ENCODE measurements at places on chromosomes 16 and 17. TPM values are rescaled to one million over a fixed set of nuclear protein-coding genes. Genes with fewer than 3 reads are reported as not detected.

Gene ALG1
- 9.7 TPM for total RNA-seq

GRCh38 chr16:2072926-2073325 lies 25.1 kb downstream of the TSC2 start:
- H3K27ac ChIP-seq, result no peak overlapping the region
- no peaks in the 10 kb centered on the region for H3K27me3 ChIP-seq
- DNase-seq, result no peak
- no peaks in the 10 kb centered on the region for H3K4me1 ChIP-seq

Gene EPX
- total RNA-seq, result not detected

DNA sequence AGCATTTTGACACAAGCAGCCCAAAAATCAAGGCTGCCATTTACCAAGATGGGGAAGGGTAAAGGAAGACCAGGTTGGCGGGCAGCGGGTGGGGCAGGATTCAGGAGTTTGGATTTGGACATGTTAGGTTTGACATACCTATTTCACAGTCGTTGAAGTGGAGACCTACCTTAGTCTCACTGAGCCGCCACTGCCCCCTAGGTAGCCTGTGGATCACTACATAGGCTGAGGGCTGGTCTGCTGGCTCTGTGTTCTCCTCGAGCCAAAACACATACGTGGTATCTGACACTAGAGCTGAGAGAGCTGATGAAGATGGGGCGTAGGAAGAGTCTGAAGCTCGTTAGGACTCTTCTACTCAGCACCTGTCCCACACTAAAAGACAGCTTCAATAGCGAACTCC lies 115.1 kb downstream of the HIC1 start:
- no peak overlapping the region for H3K4me3 ChIP-seq
- DNase-seq, result no peak
- peaks cover 50% of the 10 kb centered on the region for H3K4me1 ChIP-seq
- H3K27me3 ChIP-seq, result no peaks in the 10 kb centered on the region
- no peak overlapping the region for H3K27ac ChIP-seq
- peaks cover 7% of the 10 kb centered on the region for H3K36me3 ChIP-seq

DNA sequence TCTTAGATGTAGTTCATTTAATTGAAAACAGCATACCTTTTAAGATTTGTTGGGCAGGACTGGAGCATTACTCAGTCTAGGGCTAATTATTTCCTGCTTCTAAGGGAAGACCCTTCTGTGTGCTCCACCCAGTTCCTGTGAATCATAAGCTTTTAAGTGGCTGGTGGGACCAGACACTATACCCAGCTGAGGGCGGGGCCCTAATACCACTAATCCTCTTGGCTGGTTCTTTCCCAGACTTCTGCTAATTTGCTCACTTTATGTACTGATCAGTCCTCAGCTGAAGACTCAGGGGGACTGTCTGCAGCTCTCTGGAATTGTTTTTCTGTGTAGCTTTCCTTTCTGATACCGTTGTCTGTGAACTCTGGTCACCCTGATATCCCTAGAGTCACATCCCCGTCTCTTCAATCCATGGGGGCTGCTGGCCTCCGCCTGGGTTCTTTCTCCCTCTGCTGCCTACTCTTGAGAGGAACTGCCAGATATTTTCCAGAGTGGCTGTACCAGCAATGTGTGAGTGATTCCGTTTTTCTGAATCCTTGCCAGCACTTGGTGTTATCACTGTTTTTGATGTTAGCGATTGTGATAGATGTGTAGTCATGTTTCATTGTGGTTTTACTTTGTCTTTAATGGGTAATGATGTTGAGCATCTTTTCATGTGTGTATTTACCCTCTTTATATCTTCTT lies 35.1 kb downstream of the MFSD11 start:
- no peak overlapping the region for H3K27ac ChIP-seq
- no peaks in the 10 kb centered on the region for H3K27me3 ChIP-seq

GRCh38 chr16:72664056-72664508 lies 383.8 kb downstream of the ZFHX3 start:
- H3K27me3 ChIP-seq, result no peaks in the 10 kb centered on the region
- no peak for DNase-seq
- H3K4me1 ChIP-seq, result peaks cover 5% of the 10 kb centered on the region
- H3K36me3 ChIP-seq, result no peaks in the 10 kb centered on the region

Gene PDILT
- total RNA-seq, result not detected
